ENCODE measurements at places on chromosomes 12 and 14. TPM values are rescaled to one million over a fixed set of nuclear protein-coding genes. Genes with fewer than 3 reads are reported as not detected.

HIGD1C gene
- not detected for total RNA-seq

CEBPE gene
- 0.21 TPM for total RNA-seq

NTS gene
- not detected for total RNA-seq

SLC4A8 gene
- total RNA-seq: 10.7 TPM

CCDC177 gene
- total RNA-seq: not detected

GRCh38 chr12:40228727-40229126 is 3.9 kb downstream of the LRRK2 start:
- no peak overlapping the region for H3K27ac ChIP-seq
- no peaks in the 10 kb centered on the region for H3K36me3 ChIP-seq
- H3K27me3 ChIP-seq: no peaks in the 10 kb centered on the region
- no peak overlapping the region for H3K4me3 ChIP-seq
- peaks cover 22% of the 10 kb centered on the region for H3K4me1 ChIP-seq

DNA sequence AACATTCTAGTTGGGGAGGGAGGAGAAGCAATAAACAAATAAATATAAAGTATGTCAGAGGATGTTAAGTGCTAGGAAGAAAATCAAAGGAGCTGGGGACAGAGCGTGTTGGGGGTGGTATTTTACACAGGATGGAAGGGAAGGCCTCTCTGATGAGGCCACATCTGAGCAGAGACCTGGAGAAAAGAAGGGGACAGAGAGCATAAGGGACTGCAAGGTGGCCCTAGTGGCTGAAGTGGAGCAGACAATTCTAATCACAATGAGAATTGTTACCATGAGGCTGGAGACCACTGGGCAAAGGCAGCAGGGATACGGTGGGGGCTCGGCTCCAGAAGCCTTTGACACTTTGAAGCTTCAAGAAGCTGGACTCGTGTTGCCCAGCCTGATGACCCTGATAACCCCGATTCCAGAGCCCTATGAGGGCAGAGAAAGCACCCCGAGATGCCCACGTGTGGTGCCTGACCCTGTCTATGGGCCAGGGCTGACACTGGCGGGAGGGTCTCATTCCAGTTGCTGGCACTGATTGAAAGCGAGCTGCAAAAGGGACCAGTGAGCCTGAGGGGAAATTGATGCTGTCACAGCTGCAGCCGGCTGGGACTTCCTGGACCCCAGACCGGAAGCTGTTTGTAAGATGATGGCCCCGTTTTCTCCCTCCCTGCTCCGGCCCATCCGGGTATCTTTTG is 169.1 kb downstream of the RBM19 start:
- no peak for DNase-seq
- H3K4me1 ChIP-seq: no peaks in the 10 kb centered on the region
- H3K27ac ChIP-seq: no peak overlapping the region
- no peaks in the 10 kb centered on the region for H3K36me3 ChIP-seq

- no peak for DNase-seq
- H3K27me3 ChIP-seq: no peaks in the 10 kb centered on the region
- H3K4me3 ChIP-seq: no peak overlapping the region
- H3K36me3 ChIP-seq: no peaks in the 10 kb centered on the region
- H3K27ac ChIP-seq: no peak overlapping the region
Observed at GRCh38 chr14:24317141-24317928, 6.0 kb downstream of the LTB4R start.

DNA sequence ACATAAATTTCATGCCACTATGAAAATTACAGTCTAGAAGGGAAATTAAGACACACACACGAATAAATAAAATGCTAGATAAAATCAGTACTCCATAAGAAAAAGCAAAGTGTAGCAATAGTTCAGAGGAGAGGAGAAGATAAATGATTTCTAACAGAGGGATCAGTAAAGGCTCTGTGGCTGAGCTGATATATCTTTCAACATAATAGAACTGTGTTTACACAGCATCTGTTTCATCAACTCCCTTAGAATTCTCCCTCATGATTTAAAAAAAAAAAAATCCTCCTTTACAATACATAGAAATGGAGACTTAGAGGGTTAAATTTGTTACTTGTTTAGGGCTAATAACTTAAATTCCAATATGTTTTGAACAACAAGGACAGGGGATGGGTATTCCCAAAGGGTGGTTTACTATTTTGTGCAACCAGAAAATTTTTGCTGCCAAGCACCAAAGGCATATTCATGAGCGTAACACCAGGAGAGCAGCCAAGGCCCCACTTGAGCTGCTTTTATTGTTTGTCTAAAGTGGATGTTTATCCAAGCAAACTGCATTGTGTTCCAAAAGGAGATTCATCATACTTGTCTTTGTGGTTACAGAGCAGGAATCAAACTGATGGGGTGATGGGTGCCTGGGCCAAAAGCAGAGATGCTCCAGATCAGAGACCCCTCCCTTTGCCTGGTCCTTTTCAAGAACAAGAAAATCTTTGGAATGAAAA is 162.7 kb downstream of the BMP4 start:
- H3K27ac ChIP-seq: no peak overlapping the region
- H3K4me1 ChIP-seq: no peaks in the 10 kb centered on the region
- no peak for DNase-seq
- H3K36me3 ChIP-seq: no peaks in the 10 kb centered on the region

GRCh38 chr12:40117818-40118217 is 11.9 kb upstream of the SLC2A13 start:
- no peaks in the 10 kb centered on the region for H3K27me3 ChIP-seq
- H3K27ac ChIP-seq: no peak overlapping the region
- H3K4me3 ChIP-seq: no peak overlapping the region
- peak; percentile 51 for DNase-seq

DNA sequence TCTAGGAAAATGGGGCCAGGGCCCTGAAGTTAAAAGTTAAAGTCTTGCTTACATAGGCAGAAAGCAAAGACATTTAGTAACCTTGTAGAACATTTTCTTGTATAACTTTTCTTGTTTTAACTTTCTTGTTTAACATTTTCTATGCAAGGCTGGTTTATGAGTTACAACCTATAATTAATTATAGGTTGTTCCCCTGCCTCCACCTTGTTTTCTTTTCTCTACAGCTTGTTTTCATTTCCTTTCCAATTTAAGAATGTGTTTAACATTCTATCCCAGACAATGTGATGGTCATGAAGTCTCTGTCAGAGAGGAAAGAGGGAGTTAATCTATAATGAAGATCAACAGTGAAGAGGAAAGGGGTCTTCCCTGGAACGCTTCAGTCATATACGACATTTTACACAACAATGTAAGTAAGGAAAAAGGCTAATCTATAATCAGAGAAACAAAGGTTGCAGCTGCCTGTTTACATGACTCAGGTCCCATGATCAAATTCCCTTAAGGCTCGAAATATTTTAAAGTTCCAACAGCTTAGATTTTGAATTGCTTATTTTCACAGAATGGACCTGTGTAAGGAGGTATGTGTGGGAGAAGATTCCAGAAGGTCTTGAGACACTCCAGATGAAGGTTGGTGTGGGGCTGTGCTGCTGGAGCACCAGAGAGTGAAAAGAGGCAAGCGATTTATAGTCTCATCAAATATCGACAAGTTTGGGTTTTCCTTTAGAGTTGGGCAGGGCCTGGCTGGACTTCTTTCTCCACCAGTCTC is 34.2 kb upstream of the TCL1B start:
- H3K4me3 ChIP-seq: no peak overlapping the region
- no peaks in the 10 kb centered on the region for H3K27me3 ChIP-seq
- no peak for DNase-seq

DNA sequence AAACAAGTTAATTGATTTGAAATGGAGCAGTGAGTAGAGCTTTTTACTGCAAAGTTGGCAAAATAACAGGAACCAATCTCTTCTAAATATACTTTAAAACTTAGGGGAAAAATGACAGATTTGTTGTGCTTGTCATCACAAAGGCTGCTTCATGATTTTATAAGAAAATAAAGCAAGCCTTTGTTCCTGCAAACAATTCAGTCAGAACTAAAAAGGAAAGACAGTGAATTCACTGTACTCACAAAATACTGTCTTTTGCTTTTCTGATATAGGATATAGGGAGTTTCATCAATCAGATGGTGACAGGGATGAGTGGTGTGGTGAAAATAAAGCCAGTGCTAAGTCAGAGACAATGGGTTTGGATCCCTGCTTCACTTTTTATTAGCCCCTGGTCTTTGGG is 126.0 kb downstream of the HELB start:
- no peaks in the 10 kb centered on the region for H3K27me3 ChIP-seq
- H3K4me3 ChIP-seq: no peak overlapping the region
- H3K4me1 ChIP-seq: no peaks in the 10 kb centered on the region
- DNase-seq: no peak

GRCh38 chr12:30822385-30823155 is 67.8 kb upstream of the CAPRIN2 start:
- H3K4me3 ChIP-seq: peak overlapping the region; percentile 51
- DNase-seq: no peak
- no peak overlapping the region for H3K27ac ChIP-seq
- no peaks in the 10 kb centered on the region for H3K4me1 ChIP-seq
- peaks cover 7% of the 10 kb centered on the region for H3K27me3 ChIP-seq

GRCh38 chr14:96757456-96757855 is 39.7 kb upstream of the VRK1 start:
- no peaks in the 10 kb centered on the region for H3K4me1 ChIP-seq
- DNase-seq: no peak
- H3K36me3 ChIP-seq: no peaks in the 10 kb centered on the region
- no peak overlapping the region for H3K4me3 ChIP-seq

GRCh38 chr12:112130441-112130998 is 5.2 kb downstream of the TRAFD1 start:
- peak overlapping the region; percentile 43 for H3K4me3 ChIP-seq
- H3K27ac ChIP-seq: peak overlapping the region; percentile 72
- peaks cover 16% of the 10 kb centered on the region for H3K4me1 ChIP-seq

DNA sequence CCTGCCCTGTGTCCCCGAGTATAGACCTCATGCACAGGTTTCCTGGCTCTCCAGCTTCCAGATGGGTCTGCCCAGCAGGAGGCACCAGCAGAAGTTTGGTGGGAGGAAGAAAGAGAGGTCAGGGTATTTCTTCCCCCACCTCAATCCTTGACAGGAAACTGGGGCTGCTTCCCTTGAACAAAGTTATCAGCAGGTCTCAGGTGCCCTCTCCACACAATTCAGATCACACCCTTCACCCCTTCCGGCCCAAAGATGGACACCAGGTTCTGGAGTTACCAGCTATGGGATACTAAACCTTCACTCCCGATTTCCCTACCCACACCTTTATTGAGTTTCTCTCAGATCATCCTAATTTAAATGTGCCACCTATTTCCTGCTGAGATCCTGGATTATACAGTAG is 1.2 kb downstream of the SART3 start:
- H3K4me3 ChIP-seq: peak overlapping the region; percentile 85
- no peaks in the 10 kb centered on the region for H3K27me3 ChIP-seq
- peak overlapping the region; percentile 98 for H3K27ac ChIP-seq
- H3K4me1 ChIP-seq: peaks cover 16% of the 10 kb centered on the region
- H3K36me3 ChIP-seq: no peaks in the 10 kb centered on the region

DNA sequence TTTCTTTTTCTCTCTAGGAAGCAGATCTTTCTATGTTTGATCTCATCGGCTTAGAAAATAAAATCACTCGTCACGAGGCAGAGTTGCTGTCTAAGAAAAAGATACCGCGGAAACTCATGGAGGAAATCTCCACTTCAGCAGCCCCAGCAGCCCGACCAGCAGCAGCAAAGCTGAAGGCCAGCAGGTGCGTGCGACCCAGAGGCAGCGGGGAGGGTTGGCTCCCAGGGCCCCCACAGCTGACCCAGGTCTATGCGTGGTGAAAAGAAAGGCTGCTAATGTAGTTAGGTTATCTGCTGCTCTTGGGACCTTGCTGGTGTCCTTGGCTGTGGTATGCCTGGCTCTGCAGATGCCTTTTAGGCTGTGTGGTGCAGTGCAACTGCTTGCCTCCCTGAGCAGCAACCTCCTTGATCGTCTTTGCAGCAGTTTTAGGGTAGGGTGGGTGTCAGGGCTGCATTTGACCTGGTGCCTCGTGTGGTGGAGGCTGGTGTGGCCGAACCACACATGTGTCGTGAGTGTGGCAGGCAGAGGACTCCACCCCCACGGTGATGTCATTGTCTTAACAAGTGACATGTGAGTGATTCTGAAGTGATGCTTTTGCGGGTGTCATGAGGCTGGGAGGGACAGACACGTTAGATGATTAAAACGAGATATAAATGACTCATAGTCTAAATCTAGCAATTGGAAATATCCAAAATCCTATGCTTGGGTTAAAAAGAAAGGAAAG is 68.6 kb downstream of the EP400 start:
- DNase-seq: no peak
- H3K27ac ChIP-seq: no peak overlapping the region
- no peaks in the 10 kb centered on the region for H3K27me3 ChIP-seq
- H3K4me1 ChIP-seq: no peaks in the 10 kb centered on the region

DNA sequence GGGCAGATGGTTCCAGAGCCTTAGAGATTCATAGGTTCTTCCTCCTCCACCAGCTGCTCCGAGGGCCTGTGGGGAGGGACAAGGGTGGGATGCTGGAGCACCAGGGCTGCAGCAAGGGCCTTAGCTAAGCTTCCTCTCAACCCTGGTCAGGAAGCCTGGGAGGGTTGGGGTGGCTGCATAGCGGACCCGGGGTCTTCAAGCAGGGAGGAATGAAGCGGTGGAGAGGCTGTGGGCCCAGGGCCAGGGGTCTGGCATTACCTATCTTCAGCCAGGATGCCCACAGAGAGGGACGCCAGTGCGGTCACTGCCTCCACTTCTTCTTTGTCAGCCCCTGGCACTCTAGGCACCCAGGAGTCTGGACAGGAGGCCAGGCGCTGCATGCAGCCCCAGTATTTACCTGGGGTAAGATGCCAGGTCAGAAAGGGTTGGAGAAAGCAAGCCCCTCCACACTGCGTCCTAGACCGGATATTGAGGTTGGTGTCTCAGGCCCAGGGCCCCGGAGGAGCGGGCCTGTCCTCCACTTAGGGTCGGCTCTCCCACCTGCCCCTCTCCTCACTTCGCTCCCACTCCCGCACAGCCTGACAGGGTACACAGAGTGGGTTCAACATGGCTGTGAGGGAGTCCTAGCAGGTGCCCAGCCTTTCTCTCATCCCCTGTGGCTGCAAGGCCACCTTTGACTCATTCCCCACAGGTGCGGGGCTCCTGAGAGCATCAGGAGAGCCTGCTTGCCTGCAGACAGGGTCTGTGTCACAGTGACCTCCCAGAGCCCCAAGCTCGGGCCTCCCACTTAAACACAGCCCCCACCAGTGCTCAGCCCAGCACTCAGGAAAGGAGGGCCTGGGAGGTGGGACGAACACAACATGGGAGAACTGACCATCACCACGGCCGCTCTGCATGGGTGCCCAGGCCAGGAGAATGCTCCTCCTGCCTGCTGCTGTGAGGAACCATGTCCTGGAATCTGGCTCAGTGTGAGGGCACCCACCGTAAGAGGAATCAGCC is 11.1 kb downstream of the SLC48A1 start:
- peaks cover 4% of the 10 kb centered on the region for H3K36me3 ChIP-seq
- DNase-seq: no peak
- H3K4me1 ChIP-seq: no peaks in the 10 kb centered on the region
- no peak overlapping the region for H3K27ac ChIP-seq
- no peak overlapping the region for H3K4me3 ChIP-seq
- H3K27me3 ChIP-seq: no peaks in the 10 kb centered on the region

- DNase-seq: no peak
- no peaks in the 10 kb centered on the region for H3K4me1 ChIP-seq
- H3K27me3 ChIP-seq: no peaks in the 10 kb centered on the region
- H3K36me3 ChIP-seq: no peaks in the 10 kb centered on the region
- no peak overlapping the region for H3K4me3 ChIP-seq
- H3K27ac ChIP-seq: no peak overlapping the region
Observed at GRCh38 chr12:118853634-118854033, 127.7 kb upstream of the SRRM4 start.
